Renal cortical epithelial cell (primary cell): ENCODE measurements at places on chromosomes 2 and 18.
A peak's percentile ranks its signal among the peaks of the same experiment; 100 is the strongest.

DNA sequence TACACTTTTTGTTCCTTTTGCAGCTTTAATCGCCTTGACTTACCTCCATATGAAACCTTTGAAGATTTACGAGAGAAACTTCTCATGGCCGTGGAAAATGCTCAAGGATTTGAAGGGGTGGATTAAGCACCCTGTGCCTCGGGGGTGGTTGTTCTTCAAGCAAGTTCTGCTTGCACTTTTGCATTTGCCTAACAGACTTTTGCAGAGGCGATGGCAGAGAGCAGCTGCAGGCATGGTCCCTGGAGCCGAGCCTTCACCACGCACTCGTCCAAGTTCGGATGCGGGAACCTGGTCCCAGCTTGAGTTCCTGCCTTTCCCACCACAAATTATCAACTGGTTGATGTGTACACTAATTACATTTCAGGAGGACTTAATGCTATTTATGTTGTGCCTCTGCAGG lies 232.7 kb downstream of the ALPK2 start:
- no peak for DNase-seq

- no peak for DNase-seq
These were observed 21.7 kb downstream of the TMX3 start for GRCh38 chr18:68693091-68693815.

- peak; percentile 85 for DNase-seq
These were observed 43.9 kb upstream of the STPG4 start for GRCh38 chr2:47198985-47199451.

DNA sequence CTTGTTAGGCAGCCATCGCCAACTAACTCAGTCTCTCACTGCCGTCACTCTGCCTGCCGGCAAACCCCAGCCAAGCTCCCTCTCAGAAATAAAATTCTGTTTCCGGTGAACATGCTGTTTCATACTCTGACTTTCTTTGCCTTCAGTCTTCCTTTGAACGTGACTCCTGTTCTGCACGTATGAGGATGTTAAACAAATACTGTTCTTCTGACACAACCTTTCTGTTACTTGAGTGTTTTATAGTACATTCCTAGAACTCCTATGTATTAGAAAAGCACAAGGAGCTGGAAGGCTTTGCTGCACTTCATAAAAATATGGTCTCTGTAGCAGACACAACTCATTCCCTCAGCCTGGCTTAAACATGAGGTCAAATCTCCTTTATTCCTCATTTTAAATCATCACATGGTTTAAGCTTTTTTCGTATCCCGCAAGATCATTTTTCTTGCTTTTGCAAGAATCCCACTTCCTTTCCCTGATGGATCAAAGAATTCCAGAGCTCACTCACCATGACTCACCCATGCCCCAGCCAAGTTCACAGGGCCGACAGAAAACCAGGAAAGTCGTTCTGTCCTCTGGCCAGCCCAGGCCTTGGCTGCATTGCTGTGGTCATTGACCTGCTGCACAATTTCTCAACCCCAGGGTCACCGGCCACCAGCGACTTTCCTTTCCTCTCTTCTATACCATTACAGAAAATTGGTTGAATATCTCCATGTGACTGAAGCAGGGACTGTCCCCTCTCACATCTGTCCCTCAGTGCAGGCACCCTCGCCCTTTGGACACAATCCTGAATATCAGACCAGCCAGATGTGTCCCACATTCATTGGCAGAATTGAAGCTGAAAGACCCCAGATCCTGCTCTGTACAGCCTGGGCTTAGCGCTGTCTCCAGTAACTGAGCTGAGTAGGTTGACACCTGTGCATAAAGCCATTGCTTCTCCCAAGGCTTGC lies 183.1 kb upstream of the ARL4C start:
- DNase-seq: peak; percentile 97

GRCh38 chr2:237682856-237683670 lies 55.7 kb downstream of the LRRFIP1 start:
- DNase-seq: no peak

GRCh38 chr18:73653251-73653650 lies 494.4 kb downstream of the FBXO15 start:
- no peak for DNase-seq

GRCh38 chr2:50885948-50886347 lies 146.0 kb downstream of the NRXN1 start:
- no peak for DNase-seq

DNA sequence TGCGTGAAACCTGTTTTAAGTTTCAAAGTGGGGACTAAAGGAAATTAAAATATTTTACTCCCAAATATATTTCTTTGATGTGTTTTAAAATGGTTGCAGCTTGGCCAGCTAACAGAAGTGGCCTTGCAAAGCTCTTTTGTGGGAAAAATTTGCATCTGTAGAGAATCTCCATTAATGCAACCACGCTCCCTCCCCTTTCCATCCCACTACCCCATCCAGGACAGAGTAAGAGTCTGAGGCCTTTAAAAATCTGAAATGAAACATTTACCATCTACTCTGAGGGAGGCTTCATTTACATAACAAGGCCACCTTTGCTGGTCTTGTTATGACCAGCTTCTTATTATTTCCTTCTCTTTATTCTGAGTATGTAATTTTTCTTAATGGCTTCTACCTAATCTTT lies 63.5 kb downstream of the STAT4 start:
- no peak for DNase-seq

DNA sequence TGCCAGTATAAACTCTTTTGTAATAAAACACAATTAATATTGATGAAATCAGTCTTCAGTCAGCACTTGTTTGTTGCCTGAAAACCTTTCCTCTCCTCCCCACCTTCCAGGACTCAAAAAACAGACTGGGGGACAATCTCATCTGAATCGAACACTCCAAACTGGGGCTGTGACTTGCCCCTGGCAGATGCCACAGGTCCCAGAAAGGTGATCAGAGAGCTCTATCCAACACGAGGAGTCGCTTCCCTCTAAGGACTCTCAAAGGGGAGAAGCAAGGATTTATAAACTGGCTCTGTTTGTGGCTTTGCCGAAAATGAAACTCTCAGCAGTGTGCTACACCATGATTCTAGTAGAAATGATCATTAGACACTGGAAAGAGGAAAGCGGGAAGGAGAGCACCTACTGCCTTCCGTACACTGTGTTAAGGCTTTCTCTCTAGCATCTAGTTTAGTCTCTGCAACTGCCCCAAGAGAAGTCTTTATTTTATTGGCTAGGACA lies 199.2 kb downstream of the TGIF1 start:
- no peak for DNase-seq

DNA sequence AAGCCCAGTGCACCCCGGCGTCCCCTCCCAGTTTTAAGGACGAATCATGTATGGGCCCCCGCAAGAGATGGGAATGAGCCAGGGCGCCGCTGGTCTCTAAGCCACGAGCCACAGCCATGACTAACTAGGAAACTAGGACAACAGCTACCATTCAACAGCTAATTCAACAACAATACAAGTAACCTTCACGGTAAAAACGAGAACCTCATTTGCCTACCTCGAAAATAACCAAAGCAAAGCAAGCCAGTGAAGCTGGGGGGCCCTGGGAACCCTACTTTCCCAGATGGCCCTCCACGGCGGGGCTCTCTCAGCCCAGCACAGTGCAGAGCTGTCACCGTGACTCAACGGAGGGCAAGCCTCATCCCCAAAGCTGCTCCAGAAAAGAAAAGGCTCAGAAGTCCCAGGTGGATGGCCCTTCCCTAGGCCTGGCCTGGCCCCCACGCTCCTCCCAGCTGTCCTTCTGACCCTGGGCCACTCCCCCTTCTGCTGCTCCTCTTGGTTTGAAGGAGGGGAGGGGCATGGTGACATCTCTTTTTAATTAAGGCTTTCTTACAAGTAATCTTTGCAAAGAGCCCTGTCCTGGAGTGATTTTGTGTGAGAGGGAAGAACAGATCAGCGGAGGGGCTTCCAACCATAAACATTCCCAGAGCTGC lies 126.3 kb downstream of the HDAC4 start:
- peak; percentile 43 for DNase-seq

DNA sequence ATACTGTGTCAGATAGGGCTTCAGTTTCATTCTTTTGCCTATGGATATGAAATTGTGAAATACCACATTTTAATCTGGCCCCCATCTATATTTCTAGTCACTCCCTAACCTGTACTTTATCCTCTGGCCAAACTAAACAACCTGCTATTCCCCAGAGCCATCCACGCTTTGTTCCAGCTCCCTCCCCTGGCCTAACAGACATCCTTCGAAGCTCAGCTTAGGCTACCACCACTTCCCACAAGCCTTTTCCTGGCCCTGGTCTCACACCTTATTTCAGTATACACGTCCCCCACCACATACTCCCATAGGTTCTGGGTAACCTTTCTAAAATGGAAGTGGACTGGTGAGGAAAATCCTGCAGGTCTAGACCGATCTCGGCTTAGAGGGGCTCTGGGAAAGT lies 55.4 kb downstream of the MAP4K3 start:
- no peak for DNase-seq

DNA sequence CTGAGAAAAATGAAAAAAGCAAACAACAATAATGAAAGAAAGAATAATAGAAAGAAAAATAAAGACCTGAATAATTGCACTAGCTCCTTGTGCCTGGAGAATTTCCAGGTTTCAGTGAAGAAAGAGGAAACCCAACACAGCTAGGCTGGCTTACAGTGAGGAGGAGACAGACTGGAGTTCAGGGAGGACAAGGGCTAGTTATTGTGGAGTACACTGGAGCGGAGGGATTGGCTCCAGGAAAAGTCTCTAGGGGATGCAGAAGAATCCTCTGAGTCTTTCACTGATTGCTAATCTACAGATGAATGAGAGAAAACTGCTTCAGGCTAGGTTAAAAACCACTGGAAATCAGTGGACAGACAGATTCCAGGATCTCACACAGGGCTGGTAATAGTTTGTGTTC lies 163.6 kb upstream of the RBMS1 start:
- no peak for DNase-seq

DNA sequence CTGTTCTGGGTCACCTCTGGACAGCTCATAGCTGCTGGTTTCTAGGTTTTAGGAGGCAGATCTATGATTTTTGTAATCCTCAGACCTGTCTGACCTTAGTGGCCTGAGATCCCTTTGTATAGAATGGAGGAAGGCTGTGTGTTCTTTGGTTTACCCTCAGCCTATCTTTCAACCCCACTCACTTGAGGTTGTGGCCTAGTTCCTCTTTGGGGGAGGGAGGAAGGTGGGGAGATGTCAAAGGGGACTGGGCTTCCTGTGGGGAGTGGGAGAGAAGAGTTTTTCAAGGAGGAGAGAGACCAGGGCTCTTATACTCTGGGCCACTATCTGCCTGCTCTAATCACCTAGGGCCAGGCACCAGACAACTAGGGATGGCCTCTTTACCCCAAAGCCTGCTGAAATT lies 28.5 kb downstream of the SEMA4F start:
- DNase-seq: no peak

DNA sequence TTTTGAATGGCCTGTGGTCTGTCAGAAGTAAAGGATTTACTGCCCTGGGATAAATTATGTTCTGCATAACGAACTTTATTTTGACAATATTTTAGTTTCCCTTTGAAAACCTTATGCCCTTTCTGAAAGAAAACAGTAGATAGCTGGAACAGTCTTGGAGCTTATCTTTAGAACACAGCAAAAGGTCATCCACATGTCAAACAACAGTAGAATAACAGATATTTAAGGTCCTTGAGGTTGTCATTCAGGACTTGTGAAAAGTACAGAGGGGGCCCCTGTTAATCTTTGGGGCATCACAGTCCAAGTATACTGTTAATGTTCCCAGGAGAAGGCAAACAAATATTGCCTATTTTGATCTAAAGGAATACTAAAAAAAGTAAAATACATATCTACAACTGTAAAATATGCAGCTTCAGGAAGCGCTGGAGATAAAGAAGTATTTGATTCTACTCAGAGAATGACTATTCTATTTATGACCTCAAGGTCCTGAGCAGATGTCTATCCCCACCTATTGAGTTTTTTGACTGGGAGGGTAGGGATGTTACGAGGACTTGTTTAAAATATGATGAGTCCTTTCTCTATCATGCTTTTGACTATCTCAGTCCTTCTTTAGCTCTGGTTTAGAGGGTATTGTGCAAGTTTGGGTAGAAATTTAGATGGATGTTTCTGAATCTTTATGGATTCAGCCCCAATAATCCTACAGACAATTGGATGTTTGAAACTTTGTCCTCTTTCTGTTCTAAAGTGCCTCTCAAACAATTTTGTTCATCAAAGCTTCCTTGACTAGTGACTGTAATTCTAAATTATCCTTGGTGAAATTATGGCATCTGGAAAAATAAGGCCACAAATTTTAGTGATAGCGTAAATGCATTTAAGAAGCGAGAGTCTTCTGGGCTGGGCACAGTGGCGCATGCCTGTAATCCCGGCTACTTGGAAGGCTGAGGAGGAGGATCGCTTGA lies 25.1 kb upstream of the TMEM214 start:
- DNase-seq: no peak

- no peak for DNase-seq
These were observed 355.1 kb downstream of the TXNL1 start for GRCh38 chr18:56283316-56283715.

DNA sequence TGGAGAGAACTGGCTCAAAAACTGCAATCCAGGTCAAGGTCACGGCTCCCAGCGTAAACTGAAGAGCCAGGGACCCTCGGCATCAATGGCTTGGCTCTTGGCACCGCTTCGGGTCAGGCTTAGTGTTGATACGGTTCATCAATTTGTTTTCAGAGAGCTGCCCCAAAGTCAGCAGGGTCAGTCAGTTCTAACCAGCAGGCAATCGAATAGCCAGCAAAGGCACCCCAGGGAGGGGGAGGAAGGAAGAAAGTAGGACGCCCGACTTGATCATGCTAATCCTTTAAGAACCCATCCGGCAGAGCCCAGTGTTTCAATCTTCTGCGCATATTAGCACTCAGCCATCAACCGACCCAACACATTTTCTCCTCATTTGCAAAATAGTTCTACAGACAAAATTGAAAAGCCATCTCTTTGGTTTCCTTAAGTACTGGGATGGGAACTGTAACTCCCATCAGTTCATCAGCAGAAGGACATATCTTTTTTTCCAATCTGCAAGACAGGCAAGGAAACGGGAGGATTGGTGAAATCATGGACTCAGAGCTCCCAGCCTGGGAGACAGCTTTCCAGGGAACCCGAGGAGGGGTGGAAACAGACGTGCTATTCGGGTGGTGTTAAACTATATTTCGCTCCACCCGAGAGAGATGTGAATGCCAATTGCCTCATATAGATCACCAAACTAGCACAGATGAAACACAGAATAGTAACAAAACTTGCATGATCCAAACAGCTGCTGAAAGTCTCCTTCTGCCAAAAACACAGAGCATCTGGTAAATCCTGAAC lies 40.7 kb upstream of the CABLES1 start:
- no peak for DNase-seq

GRCh38 chr18:57441071-57441794 lies 6.1 kb downstream of the ONECUT2 start:
- DNase-seq: peak; percentile 42

GRCh38 chr2:43438342-43438741 lies 157.5 kb downstream of the THADA start:
- no peak for DNase-seq

DNA sequence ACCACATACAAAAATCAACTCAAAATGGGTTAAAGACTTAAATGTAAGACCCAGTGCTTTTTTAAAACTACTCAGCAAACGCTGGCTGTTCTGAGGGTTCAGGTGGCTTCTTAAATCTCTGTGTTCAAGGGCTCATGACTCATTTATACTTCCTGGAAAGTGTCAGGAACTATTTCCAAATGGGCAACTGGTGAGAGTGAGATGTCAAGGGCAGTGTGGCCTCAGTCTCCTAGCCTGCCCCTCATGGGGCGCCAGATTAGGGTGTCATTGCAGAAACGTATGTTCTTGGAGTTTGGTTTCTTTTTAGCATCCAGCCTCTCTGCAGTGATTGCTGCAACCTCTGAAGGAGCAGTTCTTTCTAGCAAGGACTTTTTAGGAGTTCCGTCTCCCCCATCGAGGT lies 485.4 kb downstream of the TNS1 start:
- DNase-seq: peak; percentile 9

- DNase-seq: peak; percentile 53
These were observed 12.3 kb downstream of the ARL6IP6 start for GRCh38 chr2:152730591-152731333.

GRCh38 chr2:17476830-17477229 lies 41.4 kb downstream of the RAD51AP2 start:
- no peak for DNase-seq
